ENCODE measurements at places on chromosomes 5 and 9.

DNA sequence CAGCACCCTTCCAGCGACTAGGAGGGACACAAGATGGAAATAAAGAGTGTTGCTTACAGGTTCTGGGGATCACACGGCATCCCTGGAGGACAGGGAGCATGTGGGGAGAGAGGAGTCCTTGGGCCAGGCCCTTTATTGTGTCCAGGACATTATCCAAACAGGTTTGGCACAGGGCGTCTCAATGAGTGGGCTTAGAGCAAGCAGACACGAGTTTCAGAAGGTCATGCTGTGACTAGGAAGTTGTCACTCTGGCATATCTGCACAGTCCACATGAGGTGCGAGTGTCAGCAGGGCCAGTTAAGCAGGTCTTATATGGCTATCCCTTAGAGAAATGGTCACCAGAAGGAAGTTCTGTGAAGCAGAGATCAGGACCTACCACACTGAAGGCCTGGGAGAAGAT is 174.5 kb upstream of the OTULINL start:
- no peak for DNase-seq

- peak; percentile 46 for DNase-seq
These were observed at the start of gene DMRT2 for GRCh38 chr9:1050125-1050895. Gene DMRT2, plus strand, starts transcription at chr9:1050357. Its CDS starts 1,257 bp downstream, at chr9:1051614.

- DNase-seq = no peak
These were observed 355.5 kb downstream of the TLR4 start for GRCh38 chr9:118059484-118060278.

DNA sequence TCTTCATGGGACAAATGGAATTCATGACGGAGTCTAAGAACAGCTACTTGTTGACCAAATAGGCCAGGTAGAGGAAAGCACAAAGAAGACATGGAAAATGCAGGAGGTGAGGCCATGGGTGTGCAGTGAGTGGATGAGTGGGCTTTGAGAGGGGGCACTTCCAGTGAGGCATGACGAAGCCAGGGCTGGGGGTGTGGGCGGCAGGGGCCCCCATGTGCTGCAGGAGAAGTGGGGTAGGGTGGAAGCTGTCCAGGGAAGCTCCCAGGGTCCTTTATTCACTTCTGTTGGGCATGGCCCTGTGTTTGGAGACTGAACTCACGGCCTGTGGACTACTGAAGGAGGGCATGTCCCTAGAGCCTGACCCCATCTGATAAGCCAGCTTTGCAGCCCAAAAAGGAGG is 127.6 kb upstream of the SLC25A48 start:
- no peak for DNase-seq

GRCh38 chr5:10825897-10826644 is 65.0 kb upstream of the DAP start:
- no peak for DNase-seq

DNA sequence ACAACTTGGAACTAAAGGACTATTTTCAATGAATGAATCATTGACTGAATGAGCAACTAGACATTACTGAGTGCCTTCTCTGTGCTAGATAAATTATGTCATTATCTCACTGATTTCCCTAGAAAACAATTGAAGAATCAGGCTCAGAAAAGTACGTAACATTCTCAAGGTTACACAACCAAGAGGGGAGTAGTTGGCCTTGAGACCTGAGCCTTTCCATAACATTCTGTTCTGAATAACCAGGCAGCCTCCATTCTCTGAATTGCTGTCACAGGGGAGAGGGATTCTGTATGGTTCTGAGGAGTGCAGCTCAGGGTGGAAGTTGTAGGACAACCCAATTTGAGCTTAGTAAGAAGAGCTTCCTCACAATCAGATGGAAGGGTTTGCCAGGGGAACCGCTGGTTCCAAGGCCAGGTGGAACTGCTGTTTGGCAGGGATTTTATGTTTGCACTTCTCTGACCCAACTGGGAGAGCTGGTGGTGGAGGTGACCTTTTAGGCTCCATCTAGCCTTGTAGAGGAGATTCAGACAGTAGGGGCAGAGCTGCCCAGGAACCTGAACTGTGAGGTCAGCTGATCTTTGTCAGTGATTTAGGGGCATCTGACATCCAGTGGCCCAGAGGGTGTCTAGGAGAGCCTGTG is 16.3 kb downstream of the POLR1E start:
- no peak for DNase-seq

GRCh38 chr9:136671254-136671614 is 8.5 kb downstream of the EGFL7 start:
- DNase-seq = no peak

GRCh38 chr9:9754186-9754585 is 858.6 kb downstream of the PTPRD start:
- no peak for DNase-seq

GRCh38 chr5:83418356-83419321 is 52.9 kb upstream of the VCAN start:
- DNase-seq = no peak

GRCh38 chr5:131994533-131995226 is 16.8 kb downstream of the ACSL6 start:
- DNase-seq = no peak

- peak; percentile 15 for DNase-seq
These were observed 2.5 kb upstream of the TMEM174 start for GRCh38 chr5:73170522-73170921.

GRCh38 chr9:128007566-128008138 is 26.9 kb upstream of the EEIG1 start:
- peak; percentile 80 for DNase-seq

DNA sequence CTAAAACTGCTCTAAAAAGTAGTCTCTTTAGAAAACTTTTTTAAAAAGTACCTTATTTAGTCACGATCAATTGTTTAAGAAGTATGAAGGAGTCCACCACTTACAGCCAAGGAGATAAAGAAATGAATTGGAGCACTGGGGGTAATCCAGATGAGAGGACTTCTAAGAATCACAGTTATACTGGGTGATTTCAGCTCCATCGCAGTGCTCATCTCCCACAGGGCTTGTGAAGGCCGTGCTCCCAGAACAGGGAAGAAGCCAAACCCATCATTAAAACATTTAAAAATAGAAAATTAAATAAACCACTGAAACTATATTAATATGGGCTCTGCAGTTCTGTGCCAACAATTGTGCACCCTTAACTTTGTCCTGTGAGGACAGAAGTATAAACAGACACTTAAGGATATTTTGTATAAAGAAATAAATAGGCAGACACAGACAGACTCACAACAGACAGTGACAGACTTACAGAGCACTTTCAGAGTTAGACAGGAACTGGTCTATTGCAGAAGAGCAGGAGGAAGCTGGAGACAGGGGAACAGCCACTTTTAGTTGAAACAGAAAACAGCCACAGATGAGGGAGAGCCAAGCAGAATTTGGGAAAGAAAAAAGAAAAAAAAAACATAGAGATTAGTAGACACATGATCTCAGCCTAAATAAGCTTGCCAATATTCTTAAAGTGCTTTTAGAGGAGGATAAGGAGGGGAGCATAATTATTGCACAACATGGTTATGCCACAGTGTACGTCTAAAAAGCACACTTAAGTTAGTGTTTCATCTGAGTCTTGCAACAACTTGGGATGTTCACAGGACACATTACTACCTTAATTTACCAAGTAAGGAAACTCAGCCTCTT is 81.8 kb downstream of the FBXO38 start:
- no peak for DNase-seq

- no peak for DNase-seq
These were observed 90.3 kb downstream of the ADAMTSL1 start for GRCh38 chr9:18564018-18564880.

DNA sequence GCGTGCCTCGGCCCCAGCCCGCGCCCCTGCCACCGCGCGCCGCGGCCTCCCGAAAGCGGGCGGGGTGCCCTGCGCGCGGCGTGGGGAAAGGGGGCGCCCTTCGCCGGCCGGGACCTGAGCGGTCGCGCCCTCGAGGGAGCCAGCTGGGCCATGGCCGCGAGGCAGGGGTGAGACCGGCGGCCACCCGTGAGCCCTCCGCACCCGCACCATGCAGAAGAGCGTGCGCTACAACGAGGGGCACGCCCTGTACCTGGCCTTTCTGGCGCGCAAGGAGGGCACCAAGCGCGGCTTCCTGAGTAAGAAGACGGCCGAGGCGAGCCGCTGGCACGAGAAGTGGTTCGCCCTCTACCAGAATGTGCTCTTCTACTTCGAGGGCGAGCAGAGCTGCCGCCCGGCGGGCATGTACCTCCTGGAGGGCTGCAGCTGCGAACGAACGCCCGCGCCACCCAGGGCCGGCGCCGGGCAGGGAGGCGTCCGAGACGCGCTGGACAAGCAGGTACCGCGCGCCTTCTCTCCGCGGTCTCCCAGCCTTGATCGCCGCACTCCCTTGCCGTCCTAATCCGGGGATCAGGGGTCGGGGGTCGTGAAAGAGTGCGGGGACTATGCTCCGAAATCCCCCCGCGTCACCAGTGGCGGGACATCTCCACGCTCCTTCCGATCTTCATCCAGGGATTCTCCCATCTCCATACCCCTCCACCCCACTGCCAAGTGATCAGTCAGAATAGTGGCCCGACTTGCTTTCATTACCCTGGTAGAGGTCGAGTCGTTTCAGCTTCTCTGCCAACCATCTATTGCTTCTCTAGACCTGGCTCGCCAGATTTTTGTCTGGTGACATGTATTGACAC is 590 bp downstream of the RASGRF2 start:
- peak; percentile 36 for DNase-seq

DNA sequence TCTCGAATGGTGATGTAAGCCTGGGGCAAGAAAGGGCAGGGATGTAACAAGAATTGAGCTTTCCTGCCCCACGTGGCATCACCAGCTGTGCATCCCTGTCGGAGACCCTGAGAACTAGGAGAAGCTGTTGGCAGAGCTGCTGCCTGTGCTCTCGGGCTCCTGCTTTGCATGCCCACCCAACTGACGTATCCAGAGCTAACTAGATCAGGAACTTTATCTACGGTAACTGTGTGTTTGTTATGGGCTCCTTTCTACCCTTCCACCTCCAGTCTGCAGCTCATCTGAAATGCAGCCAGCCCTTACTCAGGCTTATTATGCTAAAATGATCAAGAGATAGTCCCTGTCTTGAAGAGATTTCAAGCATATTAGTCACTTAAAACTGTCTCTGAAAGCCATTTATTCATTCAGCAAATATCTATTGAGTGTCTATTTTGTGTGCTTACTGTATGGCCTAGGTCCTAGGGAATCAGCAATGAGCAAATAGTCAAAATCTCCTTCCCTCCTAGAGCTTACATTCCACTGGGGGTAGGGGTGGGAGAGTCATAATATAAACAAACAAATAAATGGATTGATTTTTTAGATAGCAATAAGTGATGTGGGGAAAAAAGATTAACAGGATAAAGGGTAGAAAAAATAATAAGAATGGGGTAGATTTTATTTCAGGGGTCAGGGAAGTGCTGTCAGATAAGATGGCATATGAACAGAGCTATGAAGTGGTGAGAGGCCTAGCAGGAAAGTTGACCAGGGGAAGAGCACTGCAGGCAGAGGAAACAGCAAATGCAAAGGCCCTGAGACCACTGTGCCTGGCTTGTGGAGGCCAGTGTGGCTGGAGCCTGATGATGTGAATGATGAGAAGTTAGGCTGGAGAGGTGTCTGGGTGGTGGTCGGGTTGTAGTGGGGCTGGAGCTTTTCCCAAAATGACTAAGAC is 118.2 kb downstream of the GALNT10 start:
- DNase-seq = no peak

GRCh38 chr5:123155446-123155960 is 66.5 kb downstream of the PRDM6 start:
- DNase-seq = no peak

DNA sequence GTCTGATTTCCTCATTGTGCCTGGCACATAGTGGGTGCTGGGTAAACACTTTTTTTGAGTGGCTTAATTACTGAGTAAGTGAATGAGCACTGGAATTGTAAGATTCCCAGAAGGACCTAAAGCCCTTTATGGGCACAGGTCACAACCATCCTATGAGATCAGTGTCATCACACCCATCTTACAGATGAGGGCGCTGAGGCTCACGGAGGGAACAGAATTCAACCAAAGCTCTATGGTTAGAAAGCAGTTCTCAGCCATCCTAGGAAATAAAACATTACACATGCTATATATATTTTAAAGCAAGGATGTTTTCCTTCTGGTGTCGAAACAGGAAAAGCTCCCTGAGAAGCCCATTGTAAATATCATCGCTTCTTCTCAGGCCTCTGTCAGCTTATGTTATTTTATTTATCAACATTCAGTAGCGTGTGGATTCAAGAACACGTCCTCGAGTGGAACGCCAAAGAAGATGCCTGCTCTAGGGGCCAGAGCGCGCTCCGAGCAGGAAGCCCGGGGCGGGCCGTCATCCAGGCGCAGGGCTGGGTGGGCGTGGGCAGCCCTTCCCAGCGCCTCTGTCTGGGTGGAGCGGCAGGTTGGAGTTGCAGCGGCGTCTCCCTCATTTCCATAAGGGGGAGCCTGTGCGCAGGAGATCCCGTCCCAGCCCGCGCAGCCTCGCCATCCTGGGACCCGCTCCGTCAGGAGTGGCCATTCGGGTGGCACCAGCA is 155.8 kb upstream of the SMIM23 start:
- peak; percentile 15 for DNase-seq

DNA sequence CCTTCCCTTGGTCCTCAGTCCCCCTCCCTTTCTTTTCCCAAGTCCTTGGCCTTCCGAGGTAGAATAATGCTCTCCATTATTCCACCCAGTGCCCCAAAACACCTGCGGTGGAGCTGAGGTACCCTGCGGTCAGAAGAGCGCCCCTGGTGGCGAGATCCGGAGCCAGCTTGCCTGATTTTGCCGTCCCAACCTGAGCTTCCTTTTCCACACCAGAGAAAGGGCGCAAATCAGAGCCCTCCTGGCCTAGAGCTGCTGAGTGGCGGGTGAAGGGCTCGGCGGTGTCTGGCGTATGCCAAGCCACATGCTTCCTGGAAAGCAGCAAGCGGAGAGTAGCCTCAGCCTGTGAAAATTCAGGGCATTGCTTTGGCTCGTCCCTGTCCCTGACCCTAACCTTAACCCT is 21.1 kb upstream of the CARTPT start:
- no peak for DNase-seq

All from activated T-cell treated with anti-CD3 and anti-CD28 coated beads for 48 hours (primary cell).